ENCODE measurements at places on chromosomes 2 and 18.

DNA sequence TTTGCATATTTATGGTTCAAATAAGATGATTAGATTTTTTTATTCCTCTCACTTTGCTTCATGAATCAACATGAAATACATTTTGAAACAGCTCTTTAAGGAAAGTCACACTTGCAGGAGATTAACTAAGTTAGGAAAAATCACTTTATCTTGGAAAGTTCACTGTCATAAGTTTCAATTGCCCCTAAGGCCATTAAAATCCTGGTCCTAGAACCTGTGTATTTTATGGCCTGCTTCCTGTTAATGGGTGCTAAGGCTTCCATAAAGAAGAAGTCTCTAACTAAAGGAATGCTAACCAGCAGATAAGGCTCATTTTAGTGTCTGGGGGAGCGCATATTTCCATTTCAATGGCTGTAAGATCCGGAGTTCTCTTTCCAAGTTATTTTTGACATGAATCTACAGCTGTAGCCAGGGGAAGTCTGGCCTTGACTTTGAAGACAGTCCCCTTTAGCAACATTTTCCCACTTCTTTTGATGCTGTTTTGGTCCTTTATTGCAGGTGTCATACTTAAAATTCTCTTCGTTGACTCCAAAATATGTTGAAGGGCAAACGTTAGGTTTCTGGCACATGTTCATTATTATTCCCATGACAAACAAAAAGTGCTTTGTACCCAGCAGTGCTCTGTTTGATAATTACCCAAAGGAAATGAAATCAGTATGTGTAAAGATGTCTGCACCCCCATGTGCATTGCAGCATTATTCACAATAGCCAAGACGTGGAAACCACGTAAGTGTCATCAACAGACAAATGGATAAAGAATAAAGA lies 34.4 kb upstream of the SH3BP4 start:
- no peak for DNase-seq

GRCh38 chr18:58359620-58360019 lies 269.3 kb downstream of the ALPK2 start:
- no peak for DNase-seq

DNA sequence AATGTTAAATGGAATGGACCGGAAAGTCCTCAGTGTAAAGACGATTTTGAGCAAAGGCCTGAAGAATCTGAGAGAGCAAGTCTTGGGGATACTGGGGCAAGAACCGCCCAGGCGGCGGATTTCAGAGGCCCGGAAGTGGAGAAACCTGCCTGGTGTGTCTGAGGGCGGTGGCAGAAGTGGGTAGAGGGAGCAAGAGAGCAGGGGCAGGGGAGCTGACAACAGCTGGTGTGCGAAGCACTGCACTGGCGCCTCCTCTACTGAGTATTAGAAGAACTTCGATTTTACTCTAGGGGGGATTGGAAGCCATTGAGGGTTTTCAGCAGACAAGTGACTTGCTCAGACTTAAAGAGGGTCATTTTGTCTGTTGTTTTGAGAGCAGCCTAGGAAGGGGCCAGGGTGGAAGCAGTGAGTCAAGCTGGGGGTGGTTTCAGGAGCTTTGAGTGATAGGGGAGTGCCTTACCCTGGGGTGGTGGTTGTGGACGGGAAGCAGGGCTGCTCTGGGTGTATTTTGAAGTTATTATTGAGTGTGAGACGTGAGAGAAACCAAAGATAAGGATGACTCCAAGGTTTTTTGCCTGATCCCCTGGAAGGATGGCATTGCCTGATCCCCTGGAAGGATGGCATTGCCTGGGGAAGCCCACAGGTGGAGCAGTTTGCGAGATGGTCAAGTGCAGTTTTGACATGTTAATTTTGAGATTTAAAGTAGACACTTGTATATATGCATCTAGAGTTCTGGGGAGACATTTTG lies 52.5 kb downstream of the ZNF236 start:
- DNase-seq, result peak; percentile 67

DNA sequence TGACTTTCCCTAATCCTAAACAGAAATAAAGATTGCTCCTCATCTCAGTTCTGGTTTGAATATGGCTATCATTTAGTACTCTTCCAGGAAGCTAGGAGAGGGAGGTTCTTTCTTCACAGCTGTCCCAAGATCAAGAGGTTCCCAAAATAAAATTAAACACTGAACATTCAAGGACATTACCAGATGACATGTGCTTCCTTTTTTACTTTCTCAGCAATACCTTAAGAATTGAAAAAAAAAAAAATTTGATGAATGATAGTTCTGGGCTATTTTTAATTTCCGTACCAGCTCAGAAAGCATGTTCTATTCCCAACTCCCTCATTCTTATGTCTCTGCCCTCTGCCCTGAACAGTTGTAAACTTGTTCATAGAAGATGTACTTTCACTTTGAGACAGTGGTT lies 61.7 kb upstream of the MYL1 start:
- DNase-seq, result no peak

GRCh38 chr2:157771234-157771633 lies 104.9 kb downstream of the ACVR1 start:
- no peak for DNase-seq

GRCh38 chr2:202135091-202135874 lies 62.2 kb downstream of the KIAA2012 start:
- no peak for DNase-seq

- DNase-seq, result no peak
These were observed 178.2 kb downstream of the SUCLG1 start for GRCh38 chr2:84280873-84281272.

DNA sequence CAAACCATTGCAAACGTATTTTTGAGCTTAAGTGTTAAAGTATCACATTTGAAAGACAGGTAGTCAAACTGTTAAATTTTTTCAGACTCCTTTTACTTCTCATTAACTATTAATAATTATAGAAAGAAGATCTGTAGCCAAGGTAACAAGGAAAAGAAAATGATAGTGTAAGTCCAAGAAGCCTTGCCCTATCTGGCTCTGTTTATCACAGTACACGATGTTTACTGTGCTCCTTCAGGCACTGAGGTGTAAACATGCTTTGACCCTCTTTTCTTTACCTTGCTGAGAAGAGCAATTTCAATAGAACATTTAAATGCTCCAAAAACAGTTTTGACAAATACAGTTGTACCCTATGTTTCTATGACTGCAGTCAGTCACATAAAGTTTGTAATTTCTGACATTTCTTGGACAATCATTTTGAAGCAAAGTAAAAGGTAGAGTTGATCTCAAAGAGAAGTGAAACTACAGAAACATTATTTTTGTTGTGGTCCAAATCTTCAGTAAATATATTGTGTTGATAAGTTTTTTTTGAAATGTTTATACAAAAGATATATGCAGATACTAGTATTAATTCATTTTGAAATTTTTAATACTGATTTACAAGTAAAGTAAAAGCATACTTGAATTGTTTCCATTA lies 152.6 kb upstream of the KYNU start:
- DNase-seq, result no peak

DNA sequence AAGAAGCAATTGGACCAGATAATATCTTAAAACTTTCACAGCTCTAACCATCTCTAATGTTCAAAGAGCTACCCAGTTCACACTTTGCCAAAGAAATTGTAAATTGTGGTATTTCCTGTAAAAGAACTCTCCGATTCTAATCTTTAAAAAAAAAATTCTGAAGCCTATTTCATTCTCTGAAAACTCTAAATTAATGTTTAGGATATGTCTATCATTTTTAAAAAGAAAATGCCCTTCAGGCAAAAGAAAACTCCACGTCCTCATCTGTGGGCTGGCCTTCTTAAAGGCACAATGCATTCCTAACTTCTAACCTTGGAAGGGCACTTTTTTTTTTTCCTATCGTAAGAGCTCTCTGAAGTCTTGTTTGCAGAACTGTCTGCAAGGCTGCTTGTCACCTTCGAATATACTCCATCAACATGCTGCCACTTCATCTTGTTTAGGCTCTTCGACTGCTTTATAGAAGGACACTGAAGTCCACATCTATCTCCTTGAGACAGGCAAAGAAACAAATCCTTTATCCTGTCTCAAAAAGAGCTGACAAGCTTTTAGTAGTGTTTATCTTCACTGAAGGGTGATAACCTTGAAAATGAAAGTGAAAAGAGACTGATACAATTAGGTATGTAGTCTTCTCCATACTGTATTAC lies 124.3 kb upstream of the SLC39A10 start:
- DNase-seq, result no peak

DNA sequence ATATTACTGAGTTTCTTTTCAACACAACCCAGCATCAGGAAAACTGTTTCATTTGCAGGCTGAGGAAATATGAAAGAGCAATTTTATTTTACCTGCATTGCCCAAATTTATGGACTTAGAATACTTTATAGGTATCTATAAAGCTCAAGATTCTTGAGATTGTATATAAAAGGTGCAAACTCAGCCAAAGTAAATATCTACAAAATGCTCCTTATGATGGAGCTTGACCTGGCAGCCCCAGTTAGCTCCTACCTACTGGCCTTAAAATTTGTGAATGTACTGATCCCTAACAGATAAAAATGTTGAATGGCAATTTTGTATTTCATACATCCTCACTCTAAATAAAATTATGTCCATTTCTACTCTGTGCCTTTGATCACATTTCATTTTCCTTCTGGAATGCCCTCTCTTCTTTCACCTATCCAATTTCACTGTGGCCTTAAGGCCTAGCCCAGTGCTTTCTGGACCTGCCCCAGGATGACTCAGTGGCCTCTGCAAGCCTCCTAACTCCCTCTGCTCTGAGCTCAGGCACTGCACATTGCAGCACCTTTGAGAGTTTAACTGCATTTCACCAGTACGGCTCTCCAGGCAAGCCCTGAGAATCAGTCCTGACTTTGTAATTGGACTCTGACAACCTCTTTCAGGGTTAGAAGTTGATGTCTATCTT lies 125.9 kb downstream of the ANTXR1 start:
- no peak for DNase-seq
